ENCODE measurements at places on chromosomes 13 and 19.

DNA sequence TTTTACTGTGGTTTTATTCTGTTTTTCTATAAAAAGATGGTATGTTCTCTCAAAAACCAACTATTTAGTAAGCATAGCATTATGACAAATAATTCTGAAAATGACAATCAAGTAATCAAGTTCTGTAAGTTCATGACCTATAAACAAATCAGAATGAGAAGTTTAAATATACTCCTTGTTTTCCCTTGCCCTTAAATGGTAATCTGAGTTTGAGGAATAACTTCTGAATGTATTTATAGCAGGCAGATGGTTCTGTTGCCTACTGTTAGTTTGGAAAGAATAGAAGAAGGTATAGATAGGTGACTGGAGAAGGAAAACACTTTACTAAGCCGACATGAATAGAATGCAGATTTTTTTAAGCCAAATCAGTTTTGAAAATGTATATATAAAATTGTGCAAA lies 63.9 kb downstream of the POSTN start:
- DNase-seq, result no peak

DNA sequence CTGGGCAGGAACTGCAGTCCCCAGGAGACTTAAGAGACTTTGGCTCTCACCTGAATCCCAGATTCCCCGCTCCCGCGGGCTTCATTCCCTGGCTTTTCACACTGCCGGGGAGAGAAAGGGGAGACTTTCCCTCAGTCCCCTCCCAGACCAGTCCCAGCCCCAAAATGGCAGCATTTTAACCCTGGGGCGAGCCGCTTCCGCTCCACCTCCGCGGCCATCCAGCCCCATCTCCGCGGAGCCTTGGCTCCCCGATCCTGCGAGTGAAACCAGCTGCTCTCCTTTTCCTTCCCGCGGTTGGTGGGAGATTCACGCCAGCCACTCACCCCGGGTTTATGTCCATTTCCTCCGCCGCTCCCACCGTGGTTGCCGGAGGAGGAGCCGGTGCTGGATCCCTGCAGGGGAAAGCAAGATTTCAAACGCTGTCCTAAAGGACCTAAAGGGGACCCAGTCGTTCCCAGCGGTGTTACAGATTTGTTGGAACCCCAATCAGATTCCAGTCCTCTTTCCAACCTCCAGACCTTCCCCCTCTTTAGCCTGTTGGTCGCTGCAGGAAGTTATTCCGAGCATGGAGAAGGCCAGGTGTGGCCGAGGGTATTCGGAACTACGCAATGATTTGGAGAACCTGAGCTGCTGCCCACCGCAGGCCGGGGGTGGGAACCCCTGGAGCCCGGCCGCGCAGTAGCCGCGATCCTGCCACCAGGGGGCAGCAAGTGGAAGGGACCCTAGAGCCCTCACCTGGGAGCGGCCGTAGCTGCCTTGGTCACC lies 3.4 kb downstream of the DMKN start:
- DNase-seq, result peak; percentile 43

DNA sequence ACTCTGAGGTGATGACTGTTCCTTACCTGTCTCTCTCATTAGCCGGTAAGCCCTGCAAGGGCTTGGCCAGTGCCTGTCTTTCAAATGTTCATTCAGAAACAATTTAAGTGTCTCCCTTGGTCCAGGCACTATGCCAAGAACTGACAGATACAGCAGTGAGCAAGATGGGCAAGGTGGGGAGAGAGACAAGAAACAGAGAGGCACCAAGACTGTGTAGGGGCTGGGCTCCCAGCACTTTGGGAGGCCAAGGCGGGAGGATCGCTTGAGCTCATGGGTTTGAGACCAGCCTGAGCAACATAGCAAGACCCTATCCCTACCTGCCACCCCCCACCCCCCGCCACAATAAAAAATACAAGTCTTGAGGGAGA lies 1.3 kb upstream of the CCNE1 start:
- no peak for DNase-seq

DNA sequence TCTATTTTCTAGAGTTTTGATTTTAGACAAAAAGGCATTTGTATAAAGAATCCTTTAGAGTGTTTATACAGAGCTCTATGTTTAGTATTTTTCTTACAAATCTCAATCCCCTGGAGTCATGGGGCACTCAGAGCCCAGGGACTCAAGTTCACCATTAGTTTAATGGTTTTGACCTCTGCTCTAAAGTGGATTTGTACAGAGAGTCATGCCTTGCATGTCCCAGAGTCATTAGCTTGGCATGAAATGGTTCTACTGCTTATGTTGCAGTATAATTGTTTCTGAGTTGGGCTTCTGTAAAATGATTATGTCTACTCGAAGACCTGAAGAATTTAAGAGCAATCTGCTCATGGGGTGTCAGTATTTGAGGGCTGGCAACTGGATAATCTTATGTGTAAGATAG lies 406.2 kb downstream of the DLEU7 start:
- no peak for DNase-seq

DNA sequence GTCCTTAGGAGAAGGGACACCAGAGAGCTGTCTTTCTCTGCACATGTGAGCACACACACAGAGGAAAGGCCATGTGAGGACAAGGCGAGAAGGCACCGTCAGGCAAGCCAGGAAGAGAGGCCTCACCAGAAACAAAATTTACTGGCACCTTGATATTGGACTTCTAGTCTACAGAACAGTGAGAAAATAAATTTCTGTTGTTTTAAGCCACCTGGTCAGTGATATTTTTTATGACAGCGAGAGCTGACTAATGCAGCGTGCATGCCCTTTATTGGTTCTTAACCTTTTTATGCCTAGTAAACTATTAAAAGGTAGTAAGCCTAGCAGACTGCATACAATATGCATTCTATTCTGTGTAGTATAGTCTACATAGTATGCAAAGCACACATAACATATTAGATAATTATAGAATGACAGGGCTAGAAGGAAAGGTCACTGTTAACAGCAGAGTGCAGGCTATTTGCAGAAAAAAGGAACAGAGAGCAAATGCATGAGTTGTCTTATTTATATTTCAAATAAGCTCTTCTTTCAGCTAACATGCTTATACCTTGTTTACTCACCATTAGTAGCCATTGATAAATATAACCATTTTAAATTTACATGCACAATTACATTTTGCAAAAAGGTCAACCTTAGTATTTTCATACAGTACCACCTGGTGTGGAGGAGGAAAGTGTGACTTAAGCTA lies 25.2 kb upstream of the KATNAL1 start:
- DNase-seq, result no peak

DNA sequence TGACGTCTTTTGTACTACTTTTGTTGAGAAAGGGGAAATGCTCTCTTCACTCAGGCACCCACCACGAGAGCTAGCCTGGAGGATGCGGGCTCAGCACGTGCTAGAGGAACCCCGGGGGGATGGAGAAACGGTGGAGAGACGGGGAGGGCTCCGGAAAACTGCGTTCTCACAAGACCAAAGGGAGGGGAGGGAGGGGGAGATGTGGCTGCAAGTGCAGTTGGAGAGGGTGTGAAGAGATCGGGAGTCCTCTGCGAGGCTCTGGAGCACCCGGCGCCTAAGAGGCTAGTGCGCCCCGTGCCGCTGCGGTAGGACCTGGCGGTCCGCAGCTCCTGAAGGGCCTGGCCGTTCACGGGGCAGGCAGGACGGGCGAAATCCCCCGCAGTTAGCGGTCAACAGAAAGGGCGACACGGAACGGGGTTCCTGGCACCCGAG lies 43.4 kb upstream of the XPO4 start:
- DNase-seq, result no peak

- DNase-seq, result no peak
Measured at GRCh38 chr13:22218797-22219196, 547.9 kb downstream of the FGF9 start.

DNA sequence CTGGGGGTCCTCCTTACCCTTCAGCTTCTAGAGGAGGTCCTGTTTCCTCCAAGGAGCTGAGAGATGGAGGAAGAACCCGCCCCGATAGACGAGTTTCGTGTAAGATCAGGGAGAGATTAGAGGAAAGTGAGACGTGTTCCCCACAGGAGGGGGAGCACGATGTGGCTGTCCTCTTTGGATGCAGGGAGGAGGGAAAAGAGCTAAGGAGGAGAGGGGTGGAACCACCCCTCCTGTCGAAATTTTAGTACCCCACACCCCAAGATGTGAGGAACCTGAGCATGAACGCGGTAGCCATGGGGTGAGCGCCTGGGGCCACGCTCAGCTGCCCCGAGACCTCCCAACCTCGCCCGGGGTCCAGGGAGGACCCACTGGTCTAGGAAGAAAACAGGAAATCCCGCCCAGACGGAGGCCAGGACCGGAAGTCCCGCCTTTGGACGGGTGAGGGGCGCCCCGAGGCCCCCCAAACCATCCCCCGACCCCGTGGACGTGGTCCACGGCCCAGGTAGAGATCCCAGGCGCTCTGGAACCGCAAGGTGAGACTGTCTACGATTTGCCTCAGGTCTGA lies 1.2 kb downstream of the AKT1S1 start:
- peak; percentile 36 for DNase-seq

GRCh38 chr19:6095760-6096159 lies 14.5 kb downstream of the RFX2 start:
- no peak for DNase-seq

DNA sequence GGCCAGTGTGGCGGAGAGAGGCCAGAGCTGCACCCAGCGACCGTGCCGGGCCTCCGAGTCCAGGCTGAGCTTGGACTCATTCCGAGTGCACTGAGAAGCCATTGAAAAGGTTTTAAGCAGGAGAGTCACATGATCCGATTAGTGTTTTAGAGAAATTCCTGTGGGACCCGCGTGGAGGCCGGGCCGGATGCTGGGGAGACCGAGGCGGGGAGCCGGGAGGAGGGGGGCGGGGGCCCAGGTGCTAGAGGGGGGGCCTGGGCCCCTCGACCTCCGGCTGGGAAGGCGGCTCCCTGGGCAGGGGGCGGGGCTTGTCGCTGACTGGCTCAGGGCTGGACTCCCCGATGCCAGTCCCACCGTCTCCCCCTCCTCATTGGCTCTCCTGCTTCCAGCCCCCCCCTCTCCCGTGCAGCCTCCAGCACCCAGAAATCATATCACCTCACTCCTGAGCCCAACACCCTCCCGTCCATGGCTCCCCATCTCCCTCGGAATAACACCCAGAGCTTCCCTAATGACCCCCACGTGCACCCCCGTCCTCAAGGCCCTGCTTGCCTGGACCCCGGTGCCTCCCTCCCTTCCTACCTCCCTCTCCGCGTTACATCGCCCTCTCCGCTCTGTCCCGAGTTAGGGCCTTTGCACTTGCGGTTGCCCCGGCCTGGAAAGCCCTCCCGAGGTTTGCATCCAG lies 5.2 kb upstream of the ZNF579 start:
- DNase-seq, result no peak

All from stimulated activated CD8-positive, alpha-beta memory T cell treated with anti-CD3 and anti-CD28 coated beads, Interleukin-4, amount 100 ng/mL, for 1 hour (primary cell).